ENCODE measurements at places on chromosomes 2 and 18.
A peak's percentile ranks its signal among the peaks of the same experiment; 100 is the strongest.

DNA sequence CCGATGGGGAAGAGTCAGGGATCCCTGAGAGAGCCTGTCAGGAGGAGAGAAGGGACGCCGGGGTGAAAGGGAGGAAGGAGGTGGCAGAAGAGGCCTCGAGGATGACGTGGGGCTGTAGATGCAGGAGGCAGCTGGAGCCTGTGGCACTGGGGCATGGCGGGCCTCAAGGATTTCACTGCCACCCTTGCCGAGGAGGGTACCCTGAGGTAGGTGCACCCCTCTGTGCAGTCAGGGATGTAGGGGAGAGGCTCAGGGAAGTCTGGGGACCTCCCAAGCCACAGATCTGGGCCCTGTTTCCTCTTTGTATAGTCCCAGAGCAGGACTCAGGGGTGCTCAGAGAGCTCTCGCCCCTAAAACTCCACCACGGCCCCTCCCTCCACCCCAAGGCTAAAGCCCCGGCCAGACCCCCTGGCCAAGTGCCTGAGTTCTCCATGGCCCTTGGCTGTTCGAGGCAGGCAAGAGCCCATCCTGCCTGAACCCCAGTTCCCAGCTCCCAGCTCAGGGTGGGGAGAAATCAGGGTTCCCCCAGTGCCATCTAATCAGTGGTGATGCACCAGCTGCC, 39.0 kb upstream of the HDAC4 start:
- no peak for DNase-seq

DNA sequence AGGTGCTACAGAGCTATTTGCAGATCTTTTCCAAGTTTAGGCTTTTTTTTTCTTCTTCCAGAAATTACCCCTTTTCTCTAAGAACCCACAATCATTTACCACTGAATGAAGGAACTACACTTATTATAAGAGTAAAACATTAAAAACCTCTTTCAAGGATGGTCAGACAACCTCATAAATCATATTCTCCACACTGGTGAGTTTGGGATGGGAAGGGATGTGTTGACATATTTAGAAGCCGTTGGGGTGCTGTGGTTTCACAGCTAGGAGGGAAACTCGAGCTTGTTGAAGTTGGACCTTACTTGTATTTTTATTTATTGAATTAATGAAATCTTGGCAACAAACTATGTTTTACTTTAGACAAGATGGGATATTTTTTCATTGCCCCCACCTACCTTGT, 289.4 kb upstream of the MEIS1 start:
- no peak for DNase-seq

- DNase-seq = peak; percentile 32
These were observed 141.6 kb upstream of the CYP26B1 start for GRCh38 chr2:72289283-72289682.

- DNase-seq = peak; percentile 41
These were observed 91.1 kb downstream of the ZNF532 start for GRCh38 chr18:58955738-58956137.

DNA sequence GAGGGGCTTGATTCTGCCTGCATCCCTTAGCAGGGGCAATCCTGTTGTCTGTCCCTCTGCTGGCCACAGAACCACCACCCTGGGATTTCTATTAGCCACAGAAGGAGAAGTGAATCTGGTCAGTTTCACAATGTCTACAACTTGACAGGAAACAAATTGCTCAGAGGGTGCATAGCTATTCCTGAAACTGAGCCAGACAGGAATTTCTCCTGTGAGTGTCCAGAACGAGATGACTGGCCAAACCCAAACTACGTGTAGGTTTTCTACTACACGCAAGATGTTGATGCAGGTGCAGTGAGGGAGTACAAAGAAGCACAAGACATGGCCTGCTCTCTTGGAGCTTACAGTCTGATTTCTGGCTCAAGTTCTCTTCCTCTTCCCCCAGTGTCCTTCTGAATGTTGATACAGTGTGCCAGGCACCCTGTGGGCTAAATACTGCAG, 201.9 kb downstream of the CLIP4 start:
- peak; percentile 9 for DNase-seq

DNA sequence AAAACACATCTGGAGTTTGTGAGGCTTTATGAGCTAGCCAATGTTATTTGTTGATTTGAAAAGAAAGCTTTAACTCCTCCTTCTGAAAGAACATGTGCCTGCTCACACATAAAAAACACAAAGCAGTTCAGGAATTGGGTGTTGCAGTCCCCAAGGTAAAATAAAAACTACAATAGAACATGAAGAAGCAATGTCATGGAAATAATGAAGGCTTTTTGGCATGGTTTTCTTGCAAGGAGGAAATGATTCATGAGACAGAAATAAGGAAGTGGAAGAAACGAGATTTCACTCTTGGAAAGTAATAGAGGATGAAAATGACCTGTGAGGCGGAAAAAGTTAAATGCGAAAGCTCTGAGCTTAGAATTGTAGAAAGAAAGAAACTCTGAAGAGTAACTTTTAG, 81.1 kb downstream of the TRIB2 start:
- peak; percentile 62 for DNase-seq

GRCh38 chr18:9820127-9820526, 65.6 kb upstream of the TXNDC2 start:
- DNase-seq = no peak

GRCh38 chr2:153584244-153584643, 105.7 kb upstream of the RPRM start:
- DNase-seq = no peak

DNA sequence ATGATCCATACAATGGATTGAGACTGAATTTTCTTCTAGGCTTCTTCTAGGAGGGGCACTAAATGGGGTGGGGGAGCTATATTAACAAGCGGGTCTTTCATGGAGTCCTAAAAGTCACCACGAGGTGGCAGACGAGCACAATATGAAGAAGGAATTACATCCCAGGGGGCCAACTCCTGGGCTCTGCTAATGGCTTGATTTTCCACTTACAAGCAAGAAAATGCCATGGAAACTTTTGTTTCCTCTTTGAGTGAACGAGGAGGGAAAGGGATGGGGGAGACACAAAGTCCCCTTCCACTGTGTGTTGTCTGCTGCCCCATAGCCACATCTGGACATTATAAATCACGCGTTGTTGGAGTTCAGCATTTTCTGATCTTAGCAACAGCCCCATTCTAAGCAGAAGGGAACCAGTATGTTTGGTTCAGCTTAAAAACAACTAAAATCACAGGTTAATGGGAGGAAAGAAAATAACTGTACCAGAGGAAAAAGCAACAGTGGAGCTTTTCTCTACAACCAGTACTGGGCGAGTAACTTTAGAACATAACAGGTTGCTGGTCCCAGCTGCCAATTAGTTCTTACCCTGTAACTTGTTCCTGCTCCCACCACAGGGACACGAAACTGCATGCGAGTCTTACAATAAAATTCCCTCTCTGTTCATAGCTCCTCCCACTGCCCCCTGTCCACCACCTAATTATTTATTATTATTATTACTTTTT, 285.0 kb upstream of the PARD3B start:
- DNase-seq = peak; percentile 72

DNA sequence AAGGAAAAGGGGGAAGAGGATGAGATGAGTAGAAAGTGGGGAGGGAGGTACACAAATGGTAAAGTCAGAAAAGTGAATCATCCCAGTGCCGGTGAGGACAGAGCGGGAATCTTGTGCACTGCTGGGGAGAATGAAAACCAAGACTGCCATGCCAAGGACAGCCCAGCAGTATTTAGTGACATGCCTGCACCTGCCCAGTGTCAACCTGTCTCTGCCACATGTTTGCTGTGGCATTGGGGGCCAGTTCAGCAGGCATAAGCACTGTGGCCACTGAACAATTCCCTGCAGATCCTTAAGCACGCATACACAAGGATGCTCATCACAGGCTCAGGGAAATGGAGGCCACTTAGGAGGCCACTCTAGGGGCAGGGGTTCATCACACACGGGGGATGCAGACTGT, 5.2 kb upstream of the KCNK3 start:
- no peak for DNase-seq

GRCh38 chr2:20676353-20677215, 9.6 kb downstream of the GDF7 start:
- no peak for DNase-seq

DNA sequence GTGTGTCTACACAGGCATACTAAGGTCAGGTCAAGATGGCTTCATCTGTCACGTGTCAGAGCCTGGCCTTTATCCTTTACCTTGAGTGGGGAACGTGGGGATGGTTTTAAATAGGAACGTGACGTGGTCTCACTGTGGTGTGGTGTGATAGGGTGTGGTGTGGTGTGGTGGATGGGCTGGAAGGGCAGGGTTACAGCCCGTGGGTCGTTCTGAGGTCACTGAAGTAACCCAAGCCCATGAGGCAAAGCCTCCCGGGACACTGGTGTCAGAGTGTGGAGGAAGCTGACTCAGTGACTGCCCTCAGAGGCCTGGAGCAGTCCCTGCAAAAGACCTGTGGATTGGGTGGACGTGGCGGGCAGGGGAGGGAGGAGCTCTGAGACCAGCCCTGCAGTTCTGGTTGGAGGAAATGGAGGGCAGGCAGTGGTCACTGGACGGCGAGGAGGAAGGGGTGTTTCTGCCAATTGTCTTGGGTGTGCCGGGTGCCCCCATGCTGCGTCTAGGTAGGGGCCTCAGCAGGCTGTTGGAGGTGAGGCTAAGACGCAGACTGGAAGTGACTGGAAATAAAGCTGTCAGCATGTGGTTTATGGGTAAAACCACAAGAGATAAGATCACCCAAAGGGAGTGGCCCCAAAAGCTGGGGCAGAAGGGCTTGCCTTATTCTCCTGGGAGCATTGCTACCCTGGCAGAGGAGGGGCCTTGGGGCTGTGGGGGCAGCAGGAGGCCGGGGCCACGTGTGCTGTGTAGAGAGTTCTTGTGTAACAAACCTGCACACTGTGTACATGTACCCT, 84.8 kb downstream of the SH3RF3 start:
- DNase-seq = peak; percentile 77

GRCh38 chr2:95049683-95049955, 24.1 kb downstream of the MAL start:
- no peak for DNase-seq

DNA sequence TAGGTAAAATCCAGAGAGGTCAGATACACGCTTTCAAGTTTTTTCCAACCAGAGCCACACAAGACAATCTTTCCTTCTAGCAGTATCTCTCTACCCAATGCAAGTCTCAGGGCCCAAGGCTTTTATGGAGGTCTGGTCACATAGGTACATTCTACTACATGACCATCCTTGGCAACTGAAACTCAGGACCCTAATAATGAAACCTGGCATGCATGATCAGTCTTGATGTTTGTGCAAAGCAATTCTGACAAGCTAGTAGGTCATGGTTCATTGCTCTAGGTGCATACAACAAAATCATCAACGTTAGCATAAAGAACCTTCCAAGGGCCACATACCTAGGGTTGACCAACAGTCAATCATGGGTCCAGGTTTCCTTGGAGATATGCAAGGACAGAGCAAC, 33.2 kb upstream of the CCDC88A start:
- no peak for DNase-seq

- DNase-seq = no peak
These were observed 304.3 kb upstream of the EPAS1 start for GRCh38 chr2:45992741-45993475.

DNA sequence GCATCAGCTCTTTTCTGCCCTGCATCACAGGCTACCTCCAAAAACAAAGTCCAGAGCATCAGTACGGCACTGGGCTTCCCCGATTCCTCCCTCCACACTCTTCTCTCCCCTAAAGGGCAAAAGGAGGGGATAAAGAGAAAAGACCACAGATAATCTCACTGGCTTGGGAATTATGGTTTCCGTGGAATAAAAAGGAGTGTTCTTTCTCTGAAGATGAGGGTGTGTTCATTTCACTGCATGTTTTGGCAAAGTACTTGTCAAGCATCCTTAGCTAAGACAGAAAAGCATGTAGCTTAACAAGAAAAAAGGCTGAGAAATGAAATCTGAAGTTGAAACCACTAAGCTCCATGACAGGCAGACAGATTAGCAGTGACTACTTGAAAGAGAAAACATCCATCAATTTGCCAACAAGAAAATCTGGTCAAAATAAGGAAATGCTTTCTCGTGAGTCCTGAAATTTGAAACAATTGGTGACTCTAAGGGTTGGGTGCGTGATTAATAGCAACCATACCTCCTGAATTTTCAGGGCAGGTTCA, 20.6 kb upstream of the DSG3 start:
- no peak for DNase-seq

GRCh38 chr2:16040271-16041010, 100.1 kb downstream of the MYCN start:
- no peak for DNase-seq

DNA sequence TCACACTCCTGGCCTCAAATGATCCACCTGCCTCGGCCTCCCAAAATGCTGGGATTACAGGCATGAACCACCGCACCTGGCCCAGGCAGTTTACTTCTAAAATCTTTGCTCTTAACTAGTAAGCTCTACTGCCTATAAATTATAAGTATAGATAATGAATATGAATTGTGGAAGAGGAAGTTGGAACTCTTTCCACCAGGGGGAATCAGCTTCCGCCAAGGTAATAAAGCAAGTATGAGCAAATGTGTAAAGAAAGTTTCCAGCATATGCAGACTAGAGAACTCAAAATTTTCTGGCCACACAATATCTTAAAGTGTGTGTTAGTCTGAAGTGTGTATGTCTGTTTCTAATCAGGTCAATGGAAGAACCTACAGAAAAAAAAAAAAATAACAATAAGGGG, 68.1 kb downstream of the RMDN2 start:
- no peak for DNase-seq

GRCh38 chr2:187493877-187494568, 46.0 kb upstream of the CALCRL start:
- DNase-seq = no peak

GRCh38 chr2:241461693-241462677, 46.4 kb downstream of the STK25 start:
- no peak for DNase-seq

- peak; percentile 45 for DNase-seq
These were observed 50.0 kb downstream of the LPIN1 start for GRCh38 chr2:11796190-11797171.

GRCh38 chr18:4450065-4450658, 4.9 kb downstream of the DLGAP1 start:
- no peak for DNase-seq

All from EH (cell line).